Iris pigment epithelial cell (primary cell): ENCODE measurements at places on chromosomes 12 and 14.
A peak's percentile ranks its signal among the peaks of the same experiment; 100 is the strongest.

GRCh38 chr12:50052964-50053363 lies 4.4 kb upstream of the ASIC1 start:
- no peak for DNase-seq

GRCh38 chr14:24261256-24261968 lies 1.6 kb downstream of the TGM1 start:
- no peak for DNase-seq

GRCh38 chr14:68539241-68539737 lies 253.6 kb downstream of the ZFP36L1 start:
- no peak for DNase-seq

- no peak for DNase-seq
Measured at GRCh38 chr12:85257671-85258070, 22.3 kb upstream of the ALX1 start.

- DNase-seq, result peak; percentile 93
Measured at GRCh38 chr14:75125617-75126016, 1.2 kb downstream of the NEK9 start.

DNA sequence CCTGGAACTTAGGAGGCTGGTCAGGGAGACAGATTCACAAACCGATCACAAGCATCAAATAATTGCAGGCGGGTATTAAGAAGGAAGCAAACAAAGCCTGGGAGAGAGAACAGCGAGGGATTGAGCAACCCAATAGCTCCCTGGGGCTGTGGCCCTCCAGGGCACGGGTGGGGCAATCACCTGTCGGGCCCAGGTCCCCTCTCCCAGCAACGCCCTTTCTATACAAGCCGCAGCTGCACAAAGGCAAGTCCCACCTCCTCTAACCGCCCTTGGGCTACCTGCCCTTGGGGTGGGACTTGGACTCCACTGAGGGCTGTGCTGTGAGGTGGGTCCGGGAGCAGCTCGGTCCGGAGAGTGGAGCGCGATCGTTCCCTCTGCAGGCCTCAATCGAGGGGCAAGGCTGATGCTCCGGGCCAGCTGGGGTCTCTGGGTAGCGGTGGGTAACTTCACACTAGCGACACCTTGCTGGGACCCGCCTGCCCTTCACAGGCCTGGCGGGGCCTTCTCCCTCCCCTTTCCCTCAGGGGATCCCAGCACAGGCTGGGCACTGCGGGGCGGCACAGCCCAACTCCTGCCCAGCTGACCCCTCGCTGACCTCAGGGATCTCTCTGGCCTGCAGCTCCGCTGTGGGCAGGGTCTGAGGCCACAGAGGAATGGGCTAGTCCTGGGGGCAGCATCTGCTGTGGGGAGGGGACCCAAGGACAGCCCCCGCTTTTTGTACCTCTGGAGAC lies 8.0 kb downstream of the PHB2 start:
- DNase-seq, result no peak

DNA sequence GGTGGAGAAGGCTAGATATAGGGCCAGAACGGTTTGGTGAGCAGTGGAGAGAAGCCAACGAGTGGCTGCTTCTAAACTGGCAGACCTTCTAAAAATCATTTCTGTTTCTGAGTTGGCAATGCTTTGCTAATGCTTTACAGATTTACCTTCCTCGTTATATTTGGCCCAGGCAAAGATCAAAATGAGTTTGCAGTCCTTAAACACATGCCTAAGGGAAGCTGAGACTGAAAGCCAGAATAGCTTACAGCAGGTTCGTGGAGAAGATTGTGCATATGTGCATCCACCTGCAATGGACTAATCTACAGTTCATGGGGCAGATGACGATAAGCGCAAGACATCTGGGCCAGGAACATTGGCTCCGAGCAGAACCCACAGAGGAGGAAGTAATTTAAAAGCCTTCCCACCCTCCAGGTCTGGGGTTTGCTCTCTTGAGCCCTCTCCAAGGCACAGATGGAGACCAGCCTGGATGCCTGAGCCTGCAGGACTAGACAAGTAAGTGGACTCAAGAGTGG lies 99.4 kb downstream of the NINJ2 start:
- no peak for DNase-seq

GRCh38 chr14:100096656-100097055 lies 31.4 kb downstream of the EVL start:
- peak; percentile 81 for DNase-seq

- no peak for DNase-seq
Measured at GRCh38 chr12:7293670-7294069, 10.2 kb upstream of the ACSM4 start.

GRCh38 chr14:103886304-103887169 lies 39.2 kb upstream of the PPP1R13B start:
- DNase-seq, result peak; percentile 54

DNA sequence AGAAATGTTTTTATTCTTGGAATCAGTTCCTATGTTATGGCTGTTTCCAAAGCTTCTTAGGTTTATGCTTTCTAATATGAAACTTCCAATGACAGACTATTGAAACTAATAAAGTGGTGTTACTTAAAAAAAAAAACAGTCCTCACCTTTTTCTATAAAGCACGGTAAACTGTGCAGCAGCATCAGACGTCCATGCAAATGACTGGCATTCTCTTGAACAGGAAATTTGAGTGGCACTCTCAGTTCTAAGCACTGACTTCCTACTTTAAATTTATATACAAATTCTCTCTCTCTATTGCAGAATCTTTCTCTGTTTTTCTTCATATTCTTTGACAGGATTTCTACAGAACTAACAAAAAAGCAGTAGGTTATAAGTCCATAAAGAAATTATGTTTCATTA lies 2.8 kb upstream of the RAD51AP1 start:
- DNase-seq, result no peak

GRCh38 chr12:117328556-117329100 lies 32.8 kb downstream of the NOS1 start:
- DNase-seq, result no peak

DNA sequence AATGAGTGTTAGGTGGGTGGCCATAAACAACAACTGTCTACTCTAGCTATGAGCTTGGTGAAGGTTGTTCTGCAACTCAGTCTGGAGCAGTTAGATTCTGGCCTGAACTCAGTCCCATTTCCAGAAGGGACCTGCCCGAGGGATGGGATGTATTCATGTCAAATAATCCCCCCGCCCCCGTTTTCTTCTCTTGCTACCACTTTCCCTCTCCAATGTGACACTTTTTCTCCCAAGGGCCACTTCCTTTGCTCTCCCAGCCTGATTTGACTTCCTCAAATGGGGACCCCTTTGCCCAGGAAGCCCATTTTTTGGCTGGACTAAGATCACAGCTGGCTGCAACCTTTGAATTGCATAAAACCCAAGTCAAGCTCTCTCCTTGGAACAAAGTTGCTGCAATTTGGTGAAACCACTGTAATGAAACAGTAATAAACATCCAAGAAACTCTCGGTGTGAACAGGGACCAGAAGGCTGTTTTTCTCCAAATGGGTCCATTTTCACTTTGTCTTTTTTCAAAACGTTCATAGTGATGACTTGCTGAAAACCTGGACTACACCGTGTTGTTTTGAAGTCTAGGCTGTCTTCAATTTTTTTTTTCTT lies 137.2 kb upstream of the GSC start:
- DNase-seq, result no peak

DNA sequence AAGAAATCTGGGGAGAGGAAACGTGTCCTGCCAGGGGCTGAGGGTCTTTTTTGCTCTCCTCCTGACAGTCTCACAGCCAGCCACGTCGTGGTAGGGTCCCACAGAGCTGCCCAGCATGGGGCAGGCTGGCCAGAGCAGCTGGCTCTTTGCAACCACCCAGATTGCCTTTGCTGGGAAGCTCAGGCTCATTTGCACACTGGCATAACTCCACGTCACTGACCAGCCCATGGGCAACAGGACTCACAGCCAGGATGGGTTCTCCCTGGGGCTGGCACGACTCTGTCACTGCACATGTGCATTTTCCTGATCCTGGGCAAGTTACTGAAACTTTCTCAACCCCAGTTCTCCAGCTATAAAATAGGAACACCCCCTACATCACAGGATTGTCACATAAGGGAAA lies 242.2 kb downstream of the DPF3 start:
- no peak for DNase-seq

DNA sequence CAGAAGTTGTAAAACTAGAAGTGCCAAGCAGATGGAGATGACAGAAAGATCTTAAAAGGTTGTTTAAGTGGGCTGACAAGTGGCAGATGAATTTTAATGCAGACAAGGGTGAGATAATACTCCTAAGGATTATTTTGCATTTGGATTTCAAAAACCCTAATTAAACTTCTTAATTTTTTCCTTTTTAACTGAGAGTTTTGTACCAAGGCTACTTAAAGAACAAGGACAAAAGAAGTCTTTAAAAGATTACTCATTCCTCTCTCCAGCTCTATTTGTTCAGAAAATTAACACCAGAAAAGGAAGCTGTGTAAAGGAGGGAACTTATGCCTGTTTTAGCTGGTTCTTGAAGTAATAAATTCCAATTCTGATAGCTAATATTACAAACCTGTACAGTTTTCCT lies 275.4 kb downstream of the ETNK1 start:
- DNase-seq, result no peak

DNA sequence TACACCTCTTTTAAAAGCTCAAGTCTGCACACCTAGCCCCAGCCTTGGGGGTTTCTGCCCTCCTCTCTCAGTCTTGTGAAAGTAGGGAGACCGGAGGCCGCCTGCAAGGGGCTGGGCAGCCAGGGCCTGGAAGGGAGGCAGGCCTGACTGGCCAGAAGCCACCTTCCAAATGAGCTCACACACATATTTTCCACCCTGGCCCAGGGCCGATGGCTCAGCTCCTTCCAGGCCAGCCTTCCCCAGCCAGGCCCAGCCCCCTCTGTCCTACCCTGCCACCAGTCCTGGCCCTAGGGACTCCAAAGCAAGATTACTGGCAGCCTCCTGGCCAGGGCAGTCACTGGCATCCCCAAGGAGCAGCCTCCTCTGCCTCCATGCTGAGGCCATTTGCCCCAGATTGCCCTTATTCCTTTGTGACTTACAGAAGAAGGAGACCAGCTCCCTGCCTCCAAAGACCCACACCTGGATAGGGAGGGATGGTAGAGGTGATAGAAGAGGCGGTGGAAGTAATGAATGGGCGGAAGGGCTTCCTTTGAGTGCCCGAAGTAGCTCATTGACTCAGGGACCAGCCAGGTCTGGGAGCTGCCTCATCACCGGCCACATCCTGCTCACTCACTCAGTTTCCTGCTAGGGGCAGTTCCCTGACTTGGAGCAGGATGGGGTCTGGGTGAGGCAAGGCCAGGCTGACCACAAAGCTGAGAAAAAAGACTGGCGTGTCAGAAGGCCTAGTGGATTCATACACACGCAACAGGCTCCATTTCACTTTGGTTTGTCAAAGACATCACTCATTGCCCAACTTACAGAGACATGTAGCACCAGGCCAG lies 14.8 kb downstream of the MMP14 start:
- peak; percentile 98 for DNase-seq

- peak; percentile 57 for DNase-seq
Measured at GRCh38 chr12:92951006-92951405, 21.9 kb upstream of the EEA1 start.

DNA sequence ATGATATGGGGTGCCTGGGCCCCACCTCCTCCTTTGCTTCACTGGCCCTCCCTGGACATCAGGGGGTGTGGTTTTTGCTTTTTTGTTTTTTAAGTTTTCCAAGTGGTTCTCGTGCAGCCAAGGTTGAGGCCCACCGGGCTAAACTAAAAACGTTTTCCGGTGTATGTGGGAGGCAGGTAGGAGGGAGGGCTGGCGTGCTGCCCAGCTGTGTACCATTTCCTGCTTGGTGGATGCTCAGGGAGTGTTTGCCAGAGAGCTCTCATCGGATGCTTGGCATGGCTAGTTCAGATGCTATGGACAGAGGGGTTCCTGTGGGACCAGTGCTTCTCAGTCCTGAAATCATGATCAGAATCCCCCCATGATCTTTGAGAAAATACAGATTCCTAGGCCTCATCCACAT lies 246.4 kb downstream of the CACNA1C start:
- DNase-seq, result no peak

- peak; percentile 78 for DNase-seq
Measured at GRCh38 chr12:123457980-123458779, at the start of gene SNRNP35. TSS of gene SNRNP35 (plus strand) at chr12:123458139. CDS start at chr12:123465541, 7,402 bp downstream.

- DNase-seq, result peak; percentile 95
Measured at GRCh38 chr12:113040722-113041171, 15.8 kb upstream of the DTX1 start.

- no peak for DNase-seq
Measured at GRCh38 chr12:68280240-68280639, 26.8 kb upstream of the IL22 start.

GRCh38 chr14:75714991-75715390 lies 53.9 kb downstream of the TTLL5 start:
- no peak for DNase-seq

DNA sequence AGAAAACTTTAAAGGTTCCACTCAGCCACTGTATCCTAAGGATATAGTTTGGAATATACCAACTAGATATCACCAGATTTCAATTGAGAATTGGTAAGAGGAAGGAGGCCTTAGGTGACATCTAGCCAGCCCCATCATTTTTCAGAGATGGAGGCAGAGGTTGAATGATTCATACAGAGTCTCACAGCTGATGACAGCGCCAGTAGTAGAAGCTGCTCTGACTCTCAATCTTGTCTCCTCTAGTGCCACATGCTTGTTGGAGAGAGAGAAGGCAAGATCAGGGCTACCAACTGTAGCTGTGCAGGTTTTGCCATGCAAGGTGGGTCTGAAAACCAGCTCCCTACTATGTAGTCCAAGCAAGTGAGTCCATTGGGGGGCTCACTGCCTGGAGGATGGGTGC lies 6.1 kb downstream of the FRMD6 start:
- peak; percentile 54 for DNase-seq
